ENCODE measurements at places on chromosomes 2 and 18. TPM values are rescaled to one million over a fixed set of nuclear protein-coding genes. Genes with fewer than 3 reads are reported as not detected.

DNA sequence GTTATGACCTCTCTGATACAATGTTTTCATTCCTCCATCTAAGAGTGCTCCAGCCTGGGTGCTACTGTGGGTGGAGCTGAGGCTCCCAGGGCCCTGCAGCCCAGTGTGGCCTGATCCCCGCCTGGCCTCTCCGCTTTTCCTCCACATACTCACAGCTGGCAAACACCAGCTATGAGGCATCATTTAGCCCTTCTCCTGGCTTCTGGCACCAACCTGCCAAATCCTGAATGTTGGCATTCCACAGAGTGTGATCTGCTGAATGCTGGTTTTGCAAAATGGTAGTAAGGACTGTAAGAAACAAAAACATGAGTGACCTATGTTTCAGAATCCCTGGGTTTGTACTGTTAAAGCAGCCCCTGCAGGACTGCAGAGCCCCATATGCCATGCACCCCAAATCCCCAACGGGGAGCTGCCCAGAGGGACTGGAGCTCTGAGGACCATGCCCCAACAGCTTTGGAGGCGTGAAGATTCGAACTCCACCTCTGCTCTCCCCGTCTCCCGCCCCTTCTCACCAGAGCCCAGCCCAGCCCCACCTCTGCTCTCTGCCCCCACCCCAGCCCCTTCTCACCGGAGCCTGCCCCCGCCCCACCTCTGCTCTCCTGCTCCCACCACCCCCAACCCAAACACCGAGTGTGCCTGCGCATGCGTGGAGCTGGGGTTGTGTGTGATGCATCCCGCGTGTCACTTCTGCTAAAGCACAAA is 4.2 kb downstream of the SLC66A2 start:
- H3K27me3 ChIP-seq: no peaks in the 10 kb centered on the region
- H3K36me3 ChIP-seq: peaks cover 8% of the 10 kb centered on the region
- no peak for DNase-seq

Gene DTNA
- 197 TPM for total RNA-seq

DNA sequence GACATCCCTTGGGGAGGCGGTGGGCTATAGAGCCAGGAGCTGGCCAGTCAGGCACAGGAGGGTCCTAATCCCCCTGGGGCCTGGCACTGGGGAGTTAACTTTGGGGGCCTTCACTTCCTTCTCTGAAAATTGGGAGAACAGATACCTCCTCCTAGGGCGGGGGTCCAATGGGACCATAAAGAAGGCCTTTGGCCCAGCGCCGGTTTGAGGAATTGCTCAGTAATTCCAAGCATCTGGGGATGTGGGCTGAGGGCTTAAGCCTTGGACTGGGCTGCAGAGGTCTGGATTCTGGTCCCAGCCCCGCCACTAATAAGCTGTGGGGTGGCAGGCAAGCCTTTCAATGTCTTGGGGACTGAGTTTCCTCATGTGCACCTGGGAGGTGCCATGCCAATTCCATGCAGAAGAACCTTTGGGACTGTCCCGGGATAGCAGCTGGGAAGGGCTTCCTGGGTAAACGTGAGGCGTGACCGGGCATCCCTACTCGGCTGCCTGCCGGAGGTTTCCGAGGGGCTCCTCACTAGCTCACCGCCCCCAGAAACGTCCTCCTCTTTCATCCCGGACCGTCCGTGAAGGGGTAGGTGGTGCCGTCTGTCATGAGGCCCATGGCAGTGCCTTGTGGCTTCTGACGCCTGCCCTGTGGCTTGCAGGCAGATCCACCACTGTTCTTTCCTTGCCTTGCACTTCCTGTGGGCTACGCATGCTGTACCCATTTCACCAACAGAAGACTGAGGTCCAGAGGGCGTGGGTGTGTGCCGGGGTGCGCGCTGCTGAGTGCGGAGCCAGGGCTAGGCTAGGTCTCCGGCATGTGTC is 67.4 kb upstream of the HPCAL1 start:
- no peak overlapping the region for H3K4me3 ChIP-seq
- H3K27ac ChIP-seq: no peak overlapping the region

DNA sequence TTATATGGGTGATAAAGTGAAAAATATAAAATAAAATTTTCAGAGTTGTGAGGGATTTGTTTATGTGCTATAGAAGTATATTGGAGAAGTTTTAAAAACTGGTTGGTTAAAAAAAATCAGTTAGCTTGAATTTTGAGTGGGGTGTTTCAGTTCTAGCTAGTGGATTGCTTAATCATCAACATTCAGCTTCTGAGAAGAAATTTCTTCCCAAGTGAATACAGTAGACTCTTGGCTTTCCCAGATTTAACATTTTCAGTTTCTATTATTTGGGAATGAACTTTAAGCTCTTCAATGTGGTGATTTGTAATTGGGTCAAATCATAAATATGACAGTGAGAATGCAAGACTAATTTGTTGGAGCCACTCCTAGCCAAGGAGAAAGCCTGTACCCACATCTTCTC is 120.8 kb downstream of the PLCL1 start:
- H3K36me3 ChIP-seq: no peaks in the 10 kb centered on the region
- DNase-seq: no peak
- peaks cover 18% of the 10 kb centered on the region for H3K4me1 ChIP-seq
- H3K27me3 ChIP-seq: no peaks in the 10 kb centered on the region
- no peak overlapping the region for H3K27ac ChIP-seq

DNA sequence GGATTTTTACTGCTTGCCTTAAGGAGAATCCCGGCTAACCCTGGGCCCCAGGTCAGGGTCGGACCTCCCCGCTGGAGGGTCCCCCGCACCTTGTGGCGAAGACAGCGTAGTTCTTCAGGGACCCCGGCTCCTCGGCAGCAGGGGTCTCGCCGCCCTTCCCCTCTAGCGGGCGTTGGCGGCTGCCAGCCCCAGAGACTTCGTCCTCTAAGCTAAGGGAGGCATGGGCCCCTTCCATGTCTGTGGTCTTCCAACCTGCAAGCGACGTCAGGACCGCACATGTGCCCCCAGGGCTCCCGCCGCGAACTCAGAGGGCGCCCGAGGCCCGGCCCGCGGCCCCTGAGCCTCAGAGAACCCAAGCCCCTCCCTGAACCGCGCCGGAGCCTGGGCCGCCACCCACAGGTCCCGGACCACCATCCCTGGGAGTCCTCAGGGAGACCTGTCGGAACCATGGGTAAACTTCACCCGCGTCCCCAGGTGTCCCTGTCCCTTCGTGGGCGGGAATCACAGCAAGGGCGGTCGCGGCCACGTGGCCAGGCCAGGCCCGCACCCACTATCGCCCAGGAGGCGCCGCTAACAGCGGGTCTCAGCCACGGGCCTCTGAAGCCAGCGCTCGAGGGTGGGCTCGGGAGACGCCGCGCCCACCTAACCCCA is 562 bp downstream of the ANKMY1 start:
- no peaks in the 10 kb centered on the region for H3K4me1 ChIP-seq
- no peaks in the 10 kb centered on the region for H3K36me3 ChIP-seq
- H3K4me3 ChIP-seq: peak overlapping the region; percentile 56
- DNase-seq: peak; percentile 54
- H3K27me3 ChIP-seq: no peaks in the 10 kb centered on the region
